Pons (tissue), 1 donor: ENCODE measurements at places on chromosomes 2 and 18.

- no peak for DNase-seq
Measured at GRCh38 chr18:49352321-49352720, 108.1 kb downstream of the DYM start.

GRCh38 chr2:238055841-238056240 lies 5.0 kb upstream of the SCLY start:
- no peak for DNase-seq

GRCh38 chr2:217935235-217935879 lies 67.4 kb downstream of the TNS1 start:
- no peak for DNase-seq

- DNase-seq, result peak; percentile 84
Measured at GRCh38 chr2:26922405-26923188, 47.8 kb upstream of the MAPRE3 start.

DNA sequence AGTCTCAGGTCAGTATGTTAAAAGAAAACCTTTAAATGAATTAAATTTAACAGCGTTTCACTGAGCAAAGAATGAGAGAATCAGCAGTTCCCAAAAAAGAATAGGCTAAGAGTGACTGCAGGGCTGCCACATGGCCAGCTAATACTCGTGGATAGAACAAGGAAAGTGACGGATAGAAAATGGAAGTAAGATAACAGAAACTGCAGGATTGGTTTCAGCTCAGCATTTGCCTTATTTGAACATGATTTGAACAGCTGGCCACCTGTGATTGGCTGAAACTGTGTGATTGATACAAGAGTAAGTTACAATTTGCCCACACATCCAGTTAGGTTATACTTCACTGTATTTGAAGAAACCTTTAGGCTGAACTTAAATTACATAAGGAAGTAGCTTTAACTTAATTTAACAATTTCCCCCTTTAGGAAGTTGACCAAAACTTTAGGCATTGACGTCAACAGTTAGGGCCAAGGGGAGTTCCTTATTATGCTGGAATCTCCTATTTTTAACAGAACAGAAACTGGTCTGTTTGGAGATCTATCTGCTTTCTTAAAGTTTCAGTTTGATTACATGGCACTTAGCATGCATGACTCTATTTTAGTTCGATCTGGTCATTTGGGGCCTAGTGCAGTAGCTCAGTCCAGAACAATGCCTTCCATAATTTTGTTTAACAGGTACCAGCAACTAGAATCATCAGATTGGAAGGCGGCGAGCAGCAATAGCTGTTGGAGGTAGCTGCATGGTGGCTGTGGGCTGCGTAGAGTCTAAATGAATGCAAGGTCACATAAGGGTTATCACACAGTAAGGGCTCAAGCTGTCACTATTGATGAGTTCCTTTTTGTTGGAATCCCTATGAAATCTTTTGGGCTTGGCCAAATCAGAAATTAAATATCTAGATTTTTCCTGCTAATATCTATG lies 143.4 kb downstream of the TRIM43 start:
- DNase-seq, result peak; percentile 74

DNA sequence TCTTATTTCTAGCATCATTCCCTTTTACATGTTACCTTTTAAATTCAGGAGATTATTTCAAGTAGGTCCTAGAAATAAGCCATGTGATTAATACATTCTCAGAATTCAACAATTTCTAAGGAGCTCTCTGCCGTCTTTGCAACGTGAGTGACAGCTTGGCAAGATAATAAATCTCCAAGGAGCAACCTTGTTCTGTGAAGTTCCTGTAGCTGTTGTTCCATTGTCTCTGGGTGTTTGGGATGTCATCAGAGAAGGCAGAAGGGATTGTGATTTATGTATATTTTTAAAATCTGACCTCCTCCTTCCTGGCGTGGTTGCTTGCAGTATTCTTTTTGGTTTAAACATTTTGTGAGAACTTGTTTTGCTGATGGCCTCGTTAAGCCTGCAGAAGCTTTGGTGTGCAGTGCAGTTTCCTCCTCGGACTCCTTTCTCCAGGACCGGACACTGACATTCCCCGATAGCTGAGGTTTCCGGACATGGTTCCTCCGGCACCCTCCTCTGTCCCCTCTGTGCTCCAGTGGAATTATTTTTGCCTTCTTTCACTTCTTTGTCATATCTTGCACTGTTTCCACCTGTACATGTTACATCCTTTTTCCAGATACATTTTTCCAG lies 33.7 kb downstream of the RAMP1 start:
- DNase-seq, result no peak

GRCh38 chr18:63736876-63737275 lies 34.1 kb downstream of the SERPINB11 start:
- DNase-seq, result no peak
